ENCODE measurements at places on chromosomes 7 and 10.

DNA sequence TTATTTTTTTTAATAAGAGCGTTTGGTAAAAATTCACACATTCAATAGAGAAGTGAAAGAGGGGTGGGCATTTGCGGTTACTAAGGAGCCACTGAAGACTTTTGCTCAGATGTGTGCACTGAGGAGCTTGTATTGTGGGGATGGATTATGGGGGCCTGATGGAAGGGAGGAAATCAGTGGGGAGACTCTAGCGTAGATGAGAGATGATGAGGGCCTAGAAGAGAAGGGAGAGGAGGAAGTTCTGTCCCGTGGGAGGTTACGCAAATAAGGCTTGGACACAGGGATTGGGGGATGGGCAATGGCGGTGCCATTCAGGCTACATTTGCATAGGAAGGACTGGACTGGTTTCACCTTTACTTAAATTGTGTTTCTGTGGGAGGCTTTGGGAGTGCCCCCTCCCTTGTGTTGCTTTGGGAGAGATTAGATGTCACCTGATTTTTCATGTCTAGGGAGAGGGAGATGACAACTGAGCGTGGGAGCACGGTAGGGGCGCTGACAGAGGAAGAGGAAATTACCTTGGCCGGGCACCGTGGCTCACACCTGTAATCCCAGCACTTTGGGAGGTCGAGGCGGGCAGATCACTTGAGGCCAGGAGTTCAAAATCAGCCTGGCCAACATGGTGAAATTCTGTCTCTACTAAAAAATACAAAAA is 2.2 kb upstream of the HIP1 start:
- no peak for DNase-seq

GRCh38 chr10:129774082-129774735 is 189.9 kb downstream of the EBF3 start:
- DNase-seq: no peak

DNA sequence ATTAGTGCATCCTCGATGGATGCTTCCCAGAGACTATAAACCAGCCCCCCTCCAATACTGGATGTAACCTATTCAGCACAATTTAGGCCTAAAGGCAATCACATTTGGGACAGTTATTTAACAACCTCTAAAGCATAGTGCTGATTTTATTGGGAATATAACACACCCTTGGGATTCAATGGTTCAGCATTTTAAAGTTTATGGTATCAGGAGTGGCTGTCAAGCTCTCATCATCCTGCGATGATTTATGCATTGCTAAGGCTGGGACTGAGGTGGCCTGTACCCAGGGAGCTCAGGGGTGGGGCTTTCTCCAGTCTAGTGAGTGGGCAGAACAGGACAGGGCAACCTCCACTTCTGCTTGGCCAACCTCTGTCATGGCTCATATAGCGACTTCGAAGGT is 464.9 kb downstream of the INHBA start:
- DNase-seq: no peak

GRCh38 chr10:108362296-108362695 is 1197.8 kb upstream of the SORCS1 start:
- DNase-seq: no peak

DNA sequence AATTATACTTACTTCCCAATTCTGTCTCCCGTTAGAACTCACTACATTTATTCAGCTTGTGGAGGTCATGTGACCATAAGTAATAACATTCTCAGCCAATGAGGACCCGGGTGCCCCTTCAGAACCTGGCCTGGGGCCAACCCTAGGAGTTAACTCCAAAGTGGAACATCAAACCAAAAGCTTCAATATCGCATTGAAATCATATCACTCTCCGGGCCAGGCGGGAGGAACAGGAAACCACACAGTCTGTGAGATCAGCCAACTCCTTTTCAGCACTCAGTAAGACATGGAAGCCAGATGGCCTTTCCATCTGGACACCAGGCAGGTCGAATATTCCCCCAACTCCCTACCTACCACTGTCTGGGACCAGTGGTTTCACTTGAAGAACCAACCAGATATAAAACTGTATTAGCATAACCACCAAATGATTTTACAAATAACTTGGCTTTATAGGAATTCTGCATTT is 5.5 kb downstream of the CREB3L2 start:
- no peak for DNase-seq

- no peak for DNase-seq
Measured at GRCh38 chr7:80918399-80918798, 452 bp downstream of the SEMA3C start.

Data from stimulated activated CD4-positive, alpha-beta T cell treated with anti-CD3 and anti-CD28 coated beads, Interleukin-2, amount 100 ng/mL, for 24 hours (primary cell).